ENCODE measurements at places on chromosomes 2 and 18.

GRCh38 chr2:169365029-169365480 is 2.7 kb upstream of the LRP2 start:
- DNase-seq, result no peak

- DNase-seq, result no peak
Observed at GRCh38 chr2:156803243-156803642, 367.1 kb downstream of the GPD2 start.

GRCh38 chr2:119293254-119293653 is 69.6 kb downstream of the STEAP3 start:
- DNase-seq, result no peak

GRCh38 chr18:623761-624620 is 27.2 kb downstream of the CLUL1 start:
- no peak for DNase-seq

- no peak for DNase-seq
Observed at GRCh38 chr2:181616715-181617114, 40.2 kb downstream of the CERKL start.

DNA sequence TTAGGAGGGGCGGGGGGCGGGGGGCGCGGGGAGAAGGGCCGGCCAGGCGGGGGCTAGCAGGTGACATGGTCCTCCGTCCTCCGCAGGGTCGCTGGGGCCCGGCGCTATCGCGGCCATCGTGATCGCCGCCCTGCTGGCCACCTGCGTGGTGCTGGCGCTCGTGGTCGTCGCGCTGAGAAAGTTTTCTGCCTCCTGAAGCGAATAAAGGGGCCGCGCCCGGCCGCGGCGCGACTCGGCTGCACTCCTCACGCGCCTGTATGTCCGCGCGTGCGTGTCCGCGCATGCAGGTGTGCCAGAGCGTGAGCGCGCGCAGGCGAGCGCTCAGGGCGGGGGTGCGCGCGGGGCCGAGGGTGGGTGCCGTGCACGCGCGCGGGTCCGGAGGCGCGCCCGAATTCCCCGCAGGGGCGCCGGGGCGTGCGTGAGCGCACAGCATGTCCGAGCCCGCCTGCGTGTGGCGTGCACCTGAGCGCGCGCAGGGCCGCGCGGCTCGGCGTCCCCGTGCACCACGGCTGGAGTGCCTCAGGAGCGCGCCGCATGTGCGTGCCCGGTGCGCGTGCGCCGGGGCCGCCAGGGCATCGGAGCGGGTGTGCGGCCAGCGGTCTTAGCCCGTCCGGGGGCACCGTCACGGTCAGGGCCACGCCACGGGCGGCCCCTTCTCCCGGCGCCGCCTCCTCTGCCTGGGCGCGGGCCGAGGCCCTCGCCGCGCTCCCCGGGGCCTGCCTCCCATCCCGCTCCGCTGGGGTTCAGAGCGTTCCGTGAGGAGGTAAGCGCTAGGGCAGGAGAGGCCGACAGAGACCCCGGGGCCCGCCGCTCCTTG is 6.3 kb downstream of the SNORC start:
- no peak for DNase-seq

GRCh38 chr2:96913117-96913397 is 43.2 kb upstream of the SEMA4C start:
- DNase-seq, result no peak

- DNase-seq, result no peak
Observed at GRCh38 chr2:191048073-191048472, 34.1 kb upstream of the STAT1 start.

DNA sequence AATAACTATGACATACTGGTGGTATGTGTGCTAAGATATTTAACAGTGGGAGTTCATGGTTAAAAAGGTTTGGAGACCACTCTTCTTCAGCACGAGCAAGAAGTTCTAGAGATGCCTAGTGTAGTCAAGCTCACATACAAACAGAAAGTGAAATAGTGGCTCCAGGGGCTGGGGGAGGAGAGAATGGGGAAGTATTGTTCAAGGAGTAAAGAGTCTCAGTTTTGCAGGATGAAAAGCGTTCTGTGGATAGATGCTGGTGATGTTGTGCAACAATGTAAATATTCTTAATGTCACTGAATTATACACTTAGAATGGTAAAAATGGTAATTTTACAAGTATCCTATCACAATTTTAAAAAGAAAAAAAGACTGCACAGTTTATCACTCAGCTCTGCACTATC is 29.0 kb upstream of the EPAS1 start:
- DNase-seq, result no peak

GRCh38 chr18:34767601-34768027 is 57.5 kb downstream of the DTNA start:
- peak; percentile 73 for DNase-seq

GRCh38 chr2:86283411-86284030 is 53.9 kb downstream of the REEP1 start:
- no peak for DNase-seq

DNA sequence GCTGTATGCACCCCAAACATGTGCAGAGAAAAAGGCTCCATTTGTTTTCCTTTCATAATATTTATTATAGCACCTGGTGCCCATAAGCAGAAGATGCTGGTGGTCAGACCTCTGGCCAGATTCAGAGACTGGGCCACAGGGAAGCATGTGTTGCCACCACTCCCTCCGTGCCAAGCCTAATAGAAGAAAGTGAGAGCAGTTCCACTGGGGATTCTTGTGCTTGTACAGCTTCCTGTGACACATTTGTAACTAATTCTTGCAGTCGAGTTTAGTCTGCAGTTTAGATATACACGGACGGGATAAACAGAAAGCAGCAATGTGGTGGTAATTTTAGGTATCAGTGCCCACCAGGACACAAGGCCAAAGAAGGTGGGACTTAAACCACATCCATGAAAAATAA is 135.4 kb upstream of the PIEZO2 start:
- no peak for DNase-seq

GRCh38 chr2:9191041-9191481 is 15.6 kb upstream of the ASAP2 start:
- no peak for DNase-seq

DNA sequence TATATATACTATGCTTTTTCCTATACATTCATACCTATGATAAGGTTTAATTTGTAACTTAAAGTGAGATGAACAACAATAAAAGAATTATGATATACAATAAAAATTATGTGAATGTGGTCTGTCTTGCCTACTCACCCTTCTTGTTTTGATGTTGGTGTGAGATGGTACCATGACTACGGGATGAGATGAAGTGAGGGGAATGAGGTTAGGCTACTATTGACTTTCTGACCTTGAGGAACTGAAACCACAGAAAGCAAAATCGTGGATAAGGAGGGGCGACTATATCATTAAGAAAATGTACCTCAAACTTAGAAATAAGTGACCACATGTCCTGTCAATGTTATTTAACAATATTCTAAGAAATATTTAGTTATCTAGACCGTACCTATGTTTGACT is 103.9 kb upstream of the PPP1CB start:
- no peak for DNase-seq

GRCh38 chr18:78753240-78753639 is 226.4 kb upstream of the SALL3 start:
- no peak for DNase-seq

- DNase-seq, result no peak
Observed at GRCh38 chr18:25169701-25170100, 182.3 kb downstream of the ZNF521 start.

GRCh38 chr2:220228310-220229006 is 601.0 kb downstream of the SLC4A3 start:
- DNase-seq, result peak; percentile 45

GRCh38 chr2:202638721-202639120 is 4.0 kb downstream of the FAM117B start:
- no peak for DNase-seq

DNA sequence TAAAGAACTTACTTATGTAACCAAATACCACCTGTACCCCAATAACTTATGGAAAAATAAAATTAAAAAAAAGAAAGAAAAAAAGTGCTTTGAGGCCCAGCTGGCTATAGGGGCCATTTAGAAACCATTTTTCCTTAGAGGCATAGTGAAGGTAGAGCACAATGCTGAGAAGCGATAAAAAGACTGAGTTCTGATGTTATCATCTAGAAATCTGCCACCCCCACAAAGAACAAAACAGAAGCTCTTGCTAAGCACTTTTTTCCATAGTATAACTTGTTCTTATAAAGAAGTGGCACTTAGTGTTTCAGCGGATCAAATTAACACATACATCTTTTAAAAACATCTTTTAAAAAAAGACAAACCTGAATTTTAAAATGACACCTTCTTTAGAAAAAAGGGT is 51.4 kb downstream of the ICOS start:
- no peak for DNase-seq

DNA sequence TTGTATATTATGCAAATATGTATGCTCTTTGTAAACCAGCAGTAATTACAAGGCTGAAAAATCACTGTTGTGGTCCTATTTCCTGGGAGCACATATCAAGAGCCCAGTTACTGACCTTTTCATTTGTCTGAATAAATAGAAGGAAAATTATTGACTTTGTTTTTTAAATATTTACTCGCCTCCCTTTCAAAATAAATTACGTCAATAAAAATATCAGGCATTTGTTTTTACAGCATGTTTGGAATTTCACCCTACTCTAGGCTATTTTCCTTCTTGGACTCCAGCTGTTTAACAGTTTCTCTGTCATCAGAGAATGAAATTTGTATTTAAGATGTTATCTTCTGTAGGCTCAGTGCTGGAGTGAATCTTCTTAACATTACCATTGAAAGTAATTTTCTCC is 59.9 kb upstream of the LRATD1 start:
- DNase-seq, result no peak

DNA sequence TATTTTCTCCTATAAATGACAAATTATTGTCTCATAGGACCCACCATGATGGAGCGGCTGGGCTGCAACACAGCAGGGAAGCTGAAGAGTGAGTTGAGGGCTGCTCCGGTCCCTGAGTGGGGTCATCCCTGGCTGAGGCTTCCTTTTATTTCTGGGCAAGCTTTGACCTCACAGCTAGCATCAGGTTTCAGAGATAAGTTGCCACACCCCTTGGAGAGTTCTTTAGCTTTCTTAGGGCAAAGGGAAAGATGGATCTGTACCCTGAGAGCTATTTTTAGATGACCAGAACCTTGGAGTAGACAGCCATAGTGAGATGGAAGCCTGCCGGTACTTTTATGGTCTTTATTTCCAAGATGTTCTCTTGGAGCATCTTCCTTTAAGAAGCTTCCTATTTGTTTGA is 11.5 kb downstream of the MYL1 start:
- no peak for DNase-seq

DNA sequence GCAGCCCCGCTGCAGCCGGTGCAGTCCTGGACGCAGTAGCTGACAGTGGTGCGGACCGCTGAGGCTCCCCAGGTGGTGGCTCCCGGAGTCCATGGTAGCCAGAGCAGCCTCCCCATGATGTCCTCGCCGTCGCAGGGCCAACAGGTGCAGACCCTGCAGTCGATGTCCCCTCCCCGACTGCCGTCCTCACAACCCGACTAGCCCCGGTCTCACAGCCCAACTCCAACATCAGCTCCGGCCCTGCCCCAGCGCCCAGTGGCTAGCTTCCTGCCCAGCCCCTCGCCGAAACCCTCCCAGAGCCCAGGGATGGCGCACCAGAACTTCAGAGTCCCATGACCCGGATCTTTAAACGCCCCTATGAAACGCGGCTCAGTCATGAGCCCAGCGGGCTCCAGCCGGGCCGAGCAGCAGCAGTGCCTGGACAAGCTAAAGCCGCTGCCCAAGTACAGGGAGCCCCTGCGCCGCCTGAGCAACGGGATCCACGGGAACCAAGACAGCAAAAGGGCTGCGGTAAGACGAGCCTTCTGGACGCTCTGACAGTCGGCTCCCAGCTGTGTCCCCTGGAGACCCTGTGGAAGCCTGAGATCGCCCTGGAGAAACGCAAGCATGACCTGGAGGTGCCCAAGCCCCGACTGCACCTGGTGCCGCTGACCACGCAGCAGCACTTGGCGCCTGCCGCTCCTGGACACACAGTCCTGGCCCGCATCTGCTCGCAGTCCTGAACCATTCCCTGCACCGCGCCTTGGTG is 53.8 kb upstream of the TUBA3E start:
- no peak for DNase-seq

GRCh38 chr2:195532628-195533271 is 124.3 kb upstream of the SLC39A10 start:
- no peak for DNase-seq

DNA sequence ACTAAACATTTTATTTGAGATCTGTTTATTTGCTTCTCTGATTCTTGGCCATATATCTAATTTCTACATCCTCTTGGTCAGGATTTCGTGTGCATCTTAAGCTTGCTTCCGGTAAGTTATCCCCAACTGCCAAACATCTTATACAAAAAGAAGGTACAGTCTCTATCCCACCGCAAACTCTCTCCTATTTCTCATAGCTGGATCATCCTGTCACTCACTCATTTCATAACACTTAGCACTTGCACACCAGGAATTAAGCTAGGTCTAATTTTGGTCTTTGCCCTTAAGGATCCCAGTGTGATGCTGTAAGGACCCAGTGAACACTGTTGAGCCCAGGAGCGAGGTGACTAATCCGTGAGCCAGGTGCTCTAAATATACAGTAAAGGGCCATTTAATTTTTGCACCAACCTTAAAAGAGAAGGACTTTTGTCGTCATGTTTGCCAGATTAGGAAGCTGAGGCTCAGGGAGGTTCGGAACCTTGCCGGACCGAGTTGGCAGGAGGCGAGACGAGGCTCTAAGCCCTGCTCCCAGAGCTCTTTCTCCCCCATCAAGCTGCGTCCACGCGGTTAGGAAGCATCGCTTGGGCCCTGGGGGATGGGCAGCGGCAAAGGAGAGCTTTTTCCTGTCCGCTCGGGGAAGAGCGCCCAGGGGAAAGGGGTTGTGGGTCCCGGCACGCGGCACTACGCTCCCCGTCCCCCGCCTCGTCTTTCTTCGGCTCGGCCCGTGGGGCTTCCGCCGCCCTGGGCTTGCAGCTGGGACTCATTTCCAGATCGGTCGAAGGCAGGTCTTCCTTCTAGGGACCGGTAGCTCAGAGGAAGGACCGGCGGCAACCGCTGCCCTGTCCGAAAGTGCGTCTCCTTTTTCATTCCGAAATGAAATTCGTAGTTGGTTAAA is 4.1 kb upstream of the ITPRIPL1 start:
- DNase-seq, result no peak

DNA sequence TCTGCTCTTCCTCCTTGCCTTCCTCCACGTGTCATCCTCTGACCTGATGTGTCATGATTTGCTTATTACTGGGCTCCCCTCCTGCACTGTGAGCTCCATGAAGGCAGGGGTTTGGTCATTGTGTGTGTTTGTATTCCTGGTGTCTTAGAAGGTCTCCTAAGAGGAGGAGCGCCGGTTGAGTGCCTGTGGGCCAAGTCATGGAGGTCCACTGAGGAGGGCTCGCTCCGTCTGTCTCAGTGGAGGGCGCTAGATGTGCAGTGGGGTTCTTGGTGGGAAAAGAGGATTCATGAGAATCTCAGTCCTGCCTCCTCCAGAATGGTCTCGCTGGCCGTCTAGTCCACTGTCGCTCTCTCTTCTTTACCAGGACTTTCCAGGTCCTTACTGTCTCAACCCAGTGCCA is 100.2 kb downstream of the VWA3B start:
- DNase-seq, result no peak

Measured in keratinocyte (primary cell).